ENCODE measurements at places on chromosomes 2 and 18. TPM values are rescaled to one million over a fixed set of nuclear protein-coding genes. Genes with fewer than 3 reads are reported as not detected.

DNA sequence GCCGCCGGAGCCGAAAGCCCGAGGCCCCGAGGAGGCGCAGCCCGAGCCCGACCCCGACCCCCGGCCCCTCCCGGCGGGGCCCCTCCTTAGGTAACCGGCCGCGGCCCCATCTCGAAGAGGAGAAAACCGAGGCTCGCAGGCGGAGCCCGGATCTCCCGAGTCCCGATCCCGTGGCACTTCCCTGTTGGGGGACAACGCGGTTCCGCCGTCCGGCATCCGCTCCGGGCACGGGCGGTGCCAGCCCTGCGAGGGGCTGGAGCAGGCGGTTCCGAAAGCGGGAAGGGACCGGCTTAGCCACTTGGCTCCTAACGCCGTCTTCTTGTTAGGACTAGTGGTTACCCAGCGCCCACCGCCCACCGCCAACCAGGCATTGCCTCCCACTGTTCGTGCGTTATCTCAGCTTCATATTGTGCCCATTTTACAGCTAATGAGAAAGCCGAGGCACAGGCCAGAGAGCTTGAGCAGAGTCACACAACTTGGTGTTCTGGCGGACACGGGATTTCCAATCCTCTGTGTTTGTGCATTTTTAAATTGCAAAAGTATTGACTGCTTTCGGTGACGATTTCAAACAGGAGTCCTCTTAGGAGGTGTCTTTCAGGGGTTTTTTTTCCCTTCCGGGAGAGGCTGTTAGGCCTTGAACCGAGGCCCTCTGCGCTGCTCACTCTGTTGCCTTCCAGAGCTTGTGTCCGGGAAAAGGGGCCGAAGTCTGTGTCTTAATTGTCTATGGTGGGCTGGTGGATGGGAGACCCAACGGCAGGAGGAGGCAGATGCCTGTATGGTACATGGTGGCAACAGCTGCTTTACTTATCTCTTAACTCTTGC, 562 bp downstream of the CENPA start:
- DNase-seq = no peak

DNA sequence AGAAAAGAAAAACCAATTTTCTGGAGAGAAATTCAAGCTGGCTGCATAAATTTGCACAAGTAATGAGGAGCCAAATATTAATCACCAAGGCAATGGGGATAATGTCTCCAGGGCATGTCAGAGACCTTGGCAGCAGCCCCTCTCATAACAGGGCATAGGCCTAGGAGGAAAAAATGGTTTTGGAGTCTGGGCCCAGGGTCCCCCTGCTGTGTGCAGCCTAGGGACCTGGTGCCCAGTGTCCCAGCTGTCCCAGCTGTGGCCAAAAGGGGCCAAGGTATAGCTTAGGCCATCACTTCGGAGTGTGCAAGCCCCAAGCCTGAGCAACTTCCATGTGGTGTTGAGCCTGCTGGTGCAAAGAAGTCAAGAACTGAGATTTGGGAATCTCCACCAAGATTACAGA, 57.1 kb downstream of the SCN7A start:
- no peak for DNase-seq

ADGRF3 gene
- 0.97 TPM for total RNA-seq

DNA sequence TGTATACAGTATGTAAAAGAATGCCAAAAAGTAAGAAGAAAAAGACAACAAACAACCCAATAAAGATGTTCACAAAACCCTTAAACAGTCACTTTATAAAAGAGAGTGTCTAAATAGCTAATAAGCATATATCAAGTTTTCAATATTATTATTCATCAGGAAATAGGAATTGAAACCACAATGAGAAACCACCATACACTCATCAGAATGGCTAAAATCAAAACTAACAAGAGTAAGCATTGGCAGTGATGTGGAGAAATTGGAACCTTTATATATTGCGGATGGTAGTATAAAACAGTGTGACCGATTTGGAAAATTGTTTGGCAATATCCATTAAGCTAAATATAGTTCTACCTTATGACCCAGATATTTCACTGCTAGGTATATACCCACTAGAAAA, 20.5 kb upstream of the TGFA start:
- DNase-seq = no peak

- no peak for DNase-seq
Observed at GRCh38 chr2:24774373-24774772, 18.8 kb downstream of the PTRHD1 start.

DNA sequence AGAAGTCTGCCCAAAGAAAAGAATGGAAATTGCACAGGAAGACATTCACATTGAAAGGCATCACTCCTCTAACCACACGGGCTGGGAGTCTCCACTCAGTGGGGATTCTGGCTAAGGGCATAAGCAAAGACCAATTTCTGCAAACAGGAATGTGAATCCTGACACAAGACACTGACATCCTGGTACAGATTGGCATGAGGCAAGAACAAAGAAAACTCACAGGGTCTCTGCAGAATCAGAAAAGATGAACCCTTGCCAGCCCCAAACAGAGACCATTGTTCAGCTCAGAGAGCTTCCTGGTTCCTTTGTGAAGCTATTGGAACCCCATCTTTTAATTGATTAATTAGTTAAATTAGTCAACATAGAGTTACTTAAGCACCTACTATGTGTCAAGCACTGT, 82.3 kb downstream of the UPP2 start:
- DNase-seq = no peak

CHRND gene
- not detected for total RNA-seq

- peak; percentile 38 for DNase-seq
Observed at GRCh38 chr2:84906900-84907714, 1.7 kb downstream of the TMSB10 start.

DNA sequence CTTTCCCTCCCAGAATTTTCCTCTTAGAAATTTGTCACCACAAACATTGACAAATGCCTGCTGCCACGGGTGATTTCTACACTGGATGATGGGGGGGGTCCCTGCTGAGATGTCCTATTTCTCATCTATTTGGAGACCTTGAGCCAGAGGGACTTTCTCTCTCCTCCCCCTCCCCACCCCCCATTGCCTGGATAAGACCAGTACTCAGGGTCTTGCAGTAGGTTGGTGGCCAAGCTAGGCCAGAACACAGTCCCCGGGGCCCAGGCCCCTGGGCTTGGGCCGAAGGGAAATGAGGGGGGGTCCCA, 560 bp upstream of the DUSP2 start:
- no peak for DNase-seq

- DNase-seq = no peak
Observed at GRCh38 chr2:170140561-170140960, 37.4 kb upstream of the MYO3B start.

MAP4K4 gene
- 98.1 TPM for total RNA-seq

DNA sequence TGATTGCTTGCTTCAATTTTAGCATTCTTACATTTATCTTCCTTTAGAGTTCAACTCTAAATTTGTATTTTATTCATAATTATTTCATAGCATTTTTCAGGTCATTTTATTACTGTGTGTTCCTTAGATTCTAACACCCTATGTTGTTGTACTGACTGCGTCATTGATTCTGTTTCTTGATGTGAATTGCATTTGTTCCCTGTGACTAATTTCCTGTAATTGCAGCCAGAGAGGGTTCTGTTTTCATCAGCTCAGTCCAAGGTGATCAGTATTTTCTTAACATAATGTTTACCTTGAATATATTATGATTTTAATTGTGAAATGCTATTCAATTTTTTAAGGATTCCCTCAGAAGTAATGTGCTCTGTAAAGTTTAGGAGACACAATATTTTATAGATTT, 970.2 kb upstream of the PIK3C3 start:
- DNase-seq = no peak

LAMA3 gene
- total RNA-seq = 0.07 TPM

DNA sequence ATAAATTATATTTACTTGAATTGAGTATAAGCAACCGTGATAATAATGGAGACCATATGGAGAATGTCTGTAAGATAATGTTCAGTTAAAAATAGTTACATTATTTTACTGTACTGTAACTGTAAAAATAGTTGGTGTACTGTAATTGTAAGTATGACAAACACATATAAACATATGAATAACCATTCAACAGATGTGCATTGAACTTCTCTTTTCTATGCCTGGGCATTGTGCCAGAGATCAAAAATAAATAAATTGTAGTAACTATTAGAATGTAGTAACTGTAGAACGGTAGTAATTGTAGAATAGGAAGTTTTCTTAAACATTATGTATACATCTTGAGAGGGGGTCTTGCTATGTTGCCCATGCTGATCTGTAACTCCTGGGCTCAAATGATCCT, 287.4 kb upstream of the EPAS1 start:
- DNase-seq = no peak

GRCh38 chr2:11540148-11540995, 6.5 kb downstream of the GREB1 start:
- no peak for DNase-seq

Measured in T-helper 17 cell (primary cell).